ENCODE measurements at places on chromosomes 16 and 17. TPM values are rescaled to one million over a fixed set of nuclear protein-coding genes. Genes with fewer than 3 reads are reported as not detected.

- DNase-seq: peak; percentile 53
Observed at GRCh38 chr17:69523244-69523861, 108.9 kb downstream of the MAP2K6 start.

DNA sequence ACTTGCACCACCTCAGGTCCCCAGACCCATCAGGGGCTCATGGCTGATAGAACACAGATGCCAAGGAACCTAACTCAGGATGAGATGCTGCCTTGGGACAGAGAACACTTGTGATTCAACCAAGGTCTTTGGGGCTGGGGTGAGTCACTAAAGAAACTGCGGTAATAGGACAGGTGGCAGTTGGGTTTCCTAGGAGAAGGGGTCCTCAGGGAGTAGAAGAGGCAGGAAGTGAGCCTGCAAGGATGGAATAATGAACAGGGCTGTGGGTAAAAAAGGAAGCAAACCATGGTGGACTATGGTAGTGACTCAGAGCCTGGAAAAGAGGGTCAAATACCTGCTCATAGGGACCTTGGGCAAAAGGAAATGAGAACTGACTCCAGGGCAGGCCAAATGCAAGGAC is 6.5 kb upstream of the PNPO start:
- peak; percentile 86 for DNase-seq

GRCh38 chr16:12546918-12547607 is 256.6 kb downstream of the CPPED1 start:
- DNase-seq: peak; percentile 30

- no peak for DNase-seq
Observed at GRCh38 chr16:76114681-76115080, 162.5 kb upstream of the CNTNAP4 start.

DNA sequence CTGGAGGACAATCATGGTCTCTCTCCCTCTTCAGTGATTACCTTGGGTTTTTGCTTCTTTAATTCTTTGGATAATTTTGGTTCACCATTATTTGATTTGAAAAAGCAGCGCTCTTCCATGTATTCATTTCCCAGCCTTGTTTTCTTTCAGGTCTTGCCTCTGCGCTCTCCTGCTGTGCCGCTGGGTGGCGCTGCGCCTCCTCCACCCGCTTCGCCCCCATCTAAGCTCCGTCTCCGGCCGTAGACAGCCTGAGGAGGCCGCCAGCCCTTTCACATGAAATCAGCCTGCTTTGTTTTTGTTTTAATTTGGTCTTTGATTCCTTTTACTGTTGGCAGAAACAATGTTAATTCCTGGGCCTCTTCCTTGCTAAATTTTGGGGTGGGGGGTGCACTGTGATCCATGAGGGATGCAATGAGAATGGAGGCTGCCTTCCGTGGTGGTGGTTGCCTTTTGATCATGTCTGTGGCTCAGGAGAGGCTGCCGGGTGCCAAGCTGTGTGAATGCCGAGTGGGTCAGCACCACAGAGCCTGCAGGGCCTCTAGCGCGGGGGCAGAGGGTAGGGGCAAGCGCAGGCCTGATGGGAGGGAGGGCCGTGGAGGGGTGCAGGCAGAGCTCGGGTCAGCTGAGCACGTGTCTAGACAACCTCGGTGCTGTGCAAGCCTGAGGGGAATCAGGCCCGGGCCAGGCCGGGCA is 64.1 kb downstream of the PLD6 start:
- no peak for DNase-seq

Gene SDR42E1
- total RNA-seq: 0.03 TPM

Gene CAPNS2
- total RNA-seq: 0.22 TPM

Measured in A172 (cell line).